ENCODE measurements at places on chromosomes 7 and 10.

DNA sequence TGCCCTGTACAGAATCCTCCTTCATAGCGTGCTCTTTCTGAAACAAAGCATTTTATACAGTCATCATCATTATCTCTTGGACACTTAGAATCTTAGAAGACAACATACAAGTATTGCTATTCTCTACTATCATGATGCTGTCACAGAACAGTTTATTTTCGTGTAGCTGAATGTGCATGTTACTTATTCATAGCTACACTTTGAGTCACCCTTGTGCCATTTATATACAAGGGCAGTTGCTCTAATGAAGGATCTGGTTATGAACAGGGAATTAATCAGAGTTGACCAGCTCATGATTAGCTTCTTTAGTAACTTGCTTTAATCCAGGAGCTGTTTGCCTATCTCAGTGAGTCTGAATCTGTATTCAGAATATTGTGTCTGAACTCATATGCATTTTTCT is 11.2 kb downstream of the CASP2 start:
- DNase-seq = no peak

DNA sequence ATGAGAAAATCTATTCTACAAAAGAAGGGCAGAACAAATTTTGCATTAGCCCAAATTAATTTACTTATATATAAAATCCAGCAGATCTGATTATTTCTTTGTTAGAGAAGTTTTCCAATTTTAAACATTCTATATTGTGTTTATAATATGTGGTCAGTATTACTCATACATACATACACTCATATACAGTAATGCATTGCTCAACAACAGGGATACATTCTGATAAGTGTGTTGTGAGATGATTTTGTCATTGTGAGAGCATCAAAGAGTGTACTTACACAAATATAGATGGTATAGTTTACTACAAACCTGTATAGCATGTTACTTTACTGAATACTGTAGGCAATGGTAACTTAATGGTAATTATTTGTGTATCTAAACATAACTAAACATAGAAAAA is 239.6 kb upstream of the ETV1 start:
- DNase-seq = no peak

GRCh38 chr7:130418306-130418705 is 22.5 kb downstream of the CEP41 start:
- no peak for DNase-seq

- no peak for DNase-seq
Measured at GRCh38 chr10:72085166-72085565, 3.2 kb downstream of the SPOCK2 start.

GRCh38 chr7:46568420-46569132 is 647.5 kb upstream of the IGFBP3 start:
- DNase-seq = no peak

DNA sequence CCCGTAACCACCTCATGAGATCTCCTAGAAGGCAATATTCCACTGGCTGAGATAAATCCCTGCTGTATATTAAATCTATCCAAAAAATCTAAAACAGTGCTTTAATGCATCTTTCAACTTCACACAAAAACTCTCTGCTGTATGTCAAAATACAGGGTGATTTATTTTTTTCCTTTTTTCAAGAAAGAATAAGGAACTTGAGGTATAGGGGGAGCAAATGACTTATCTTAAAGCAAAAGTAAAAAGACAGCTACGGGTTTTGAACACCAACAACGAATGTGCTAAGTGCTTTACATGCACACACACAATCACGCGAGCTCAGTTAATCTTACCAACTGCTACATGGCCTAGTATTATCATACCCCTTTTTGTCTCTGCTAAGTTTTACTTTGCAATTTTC is 168.9 kb upstream of the PHF14 start:
- no peak for DNase-seq

DNA sequence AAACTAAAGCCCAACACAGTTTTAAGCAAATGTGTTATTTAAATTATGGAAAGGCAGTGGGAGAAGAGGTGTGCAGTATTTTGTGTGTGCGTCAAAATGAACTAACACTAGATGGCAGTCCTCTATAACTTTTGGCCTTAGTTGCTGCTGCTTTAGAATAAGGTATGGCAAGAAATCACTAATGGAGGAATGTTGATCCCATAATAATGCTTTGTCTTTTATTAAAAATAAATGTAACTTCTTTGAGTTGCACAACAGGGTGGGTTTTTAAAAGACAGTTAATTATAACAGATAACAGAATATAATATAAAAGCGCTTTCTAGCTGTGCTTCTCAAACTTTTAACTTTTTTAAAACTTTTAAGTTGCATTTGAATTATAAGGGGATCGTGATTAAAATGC is 56.4 kb downstream of the BBS9 start:
- no peak for DNase-seq

DNA sequence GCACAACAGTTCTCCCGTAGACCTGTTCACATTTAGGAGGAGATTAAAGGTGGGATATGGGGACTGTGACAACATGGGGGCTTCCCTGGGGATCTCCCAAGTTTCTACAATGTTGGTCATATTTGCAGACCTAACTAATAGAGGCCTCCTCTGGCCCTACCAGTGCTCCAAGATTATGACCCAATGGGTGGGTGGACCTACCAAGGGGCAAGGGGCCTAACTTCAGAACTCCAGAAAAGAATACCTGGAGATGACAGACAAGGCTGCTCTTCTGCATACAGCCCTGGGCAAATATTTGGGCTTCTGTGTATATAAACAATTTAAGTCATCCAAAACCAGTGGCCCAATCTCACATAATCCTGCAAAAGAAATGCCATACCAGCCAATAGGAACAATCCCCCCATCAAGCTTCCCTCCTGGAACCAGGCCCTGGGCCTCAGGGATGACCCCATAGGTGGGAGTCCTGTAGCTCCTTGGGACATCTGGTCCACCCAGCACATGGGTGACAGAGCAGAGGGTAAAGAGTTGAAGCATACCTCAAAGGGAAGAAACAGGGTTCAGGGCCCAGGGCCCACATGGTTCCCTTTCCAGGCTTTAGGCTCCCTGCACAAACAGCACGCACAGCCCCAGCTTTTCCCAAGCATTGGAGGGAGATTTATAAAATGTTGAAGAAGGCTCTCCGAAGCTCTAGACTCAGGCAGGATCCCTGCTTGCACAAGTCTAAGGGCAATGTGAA is 86.1 kb upstream of the CHST15 start:
- DNase-seq = no peak

DNA sequence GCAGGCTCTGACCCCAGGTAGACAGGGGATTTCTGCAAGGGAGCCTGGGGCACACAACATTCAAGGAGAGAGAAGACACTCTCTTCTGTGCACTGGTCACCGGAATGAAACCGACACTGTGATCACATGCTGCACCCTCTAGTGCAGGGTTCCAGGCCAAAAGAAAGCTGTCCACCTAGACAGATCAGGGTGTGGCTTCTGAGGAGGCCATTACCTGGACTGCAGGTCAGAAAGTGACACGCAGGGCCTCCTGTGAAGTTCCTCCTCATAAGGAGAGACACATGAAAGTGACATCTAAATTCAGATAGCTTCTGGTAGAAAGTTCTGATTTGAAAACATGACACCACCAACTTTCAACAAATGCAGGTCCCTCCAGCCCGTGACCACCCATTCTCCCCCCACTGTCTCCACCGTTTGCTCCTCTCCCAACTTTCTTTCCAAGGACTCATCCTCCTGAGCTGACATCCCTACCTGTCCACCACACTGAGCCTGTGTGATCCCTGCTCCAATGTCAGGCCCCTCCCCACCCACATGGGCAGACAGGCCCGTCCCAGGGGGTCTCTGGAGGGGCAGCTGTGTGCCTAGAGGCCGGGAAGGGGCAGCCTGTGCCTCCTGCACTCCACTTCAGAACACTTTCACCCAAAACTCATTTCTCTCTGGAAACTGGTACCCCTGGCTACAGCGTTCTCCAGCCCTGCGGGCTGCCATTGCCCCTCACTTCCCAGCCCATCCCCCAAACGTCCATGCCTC is 198.0 kb downstream of the TNS3 start:
- no peak for DNase-seq

DNA sequence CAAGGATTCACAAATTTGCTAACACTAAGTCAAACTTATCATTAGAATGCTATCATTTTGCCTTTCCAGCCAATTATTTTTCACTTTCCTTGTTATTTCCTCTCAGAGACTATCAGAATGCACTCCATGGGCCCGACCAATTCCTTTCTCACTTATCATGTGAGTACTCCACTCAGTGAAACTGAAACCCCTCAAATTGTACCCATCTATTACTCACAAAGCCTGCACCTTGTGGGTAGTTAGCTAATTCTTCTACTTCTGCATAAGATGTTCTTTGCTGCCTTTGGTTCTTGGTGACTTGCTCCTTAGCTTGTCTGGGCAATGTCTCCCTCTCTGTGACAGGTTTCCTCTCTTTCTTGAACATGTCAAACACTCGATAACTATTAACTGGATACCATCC is 35.2 kb upstream of the MBL2 start:
- DNase-seq = no peak

Data from stimulated activated CD8-positive, alpha-beta memory T cell treated with anti-CD3 and anti-CD28 coated beads, Interleukin-7, amount 100 ng/mL, for 4 hours (primary cell).